Activated CD4-positive, alpha-beta T cell treated with anti-CD3 and anti-CD28 coated beads for 48 hours (primary cell): ENCODE measurements at places on chromosomes 3 and 15.

DNA sequence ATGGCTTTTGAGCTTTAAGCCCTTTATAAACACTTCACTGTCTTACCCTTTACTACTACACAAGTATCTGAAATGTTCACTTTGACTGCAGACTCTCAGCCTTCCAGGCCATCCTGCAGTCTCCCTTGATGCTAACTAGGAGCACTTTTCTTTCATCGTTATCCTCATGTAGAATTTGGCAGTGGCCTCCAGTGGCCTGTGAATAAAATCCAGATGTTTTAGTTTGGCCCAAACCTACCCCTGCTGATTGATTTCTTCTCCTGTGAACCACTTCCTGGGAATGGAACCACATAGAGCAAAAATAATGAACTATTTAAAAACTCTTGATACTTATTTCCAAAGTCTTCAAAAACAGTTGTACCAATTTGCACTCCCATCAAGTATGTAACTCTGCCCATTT is 271.9 kb downstream of the FEZF2 start:
- no peak for DNase-seq

DNA sequence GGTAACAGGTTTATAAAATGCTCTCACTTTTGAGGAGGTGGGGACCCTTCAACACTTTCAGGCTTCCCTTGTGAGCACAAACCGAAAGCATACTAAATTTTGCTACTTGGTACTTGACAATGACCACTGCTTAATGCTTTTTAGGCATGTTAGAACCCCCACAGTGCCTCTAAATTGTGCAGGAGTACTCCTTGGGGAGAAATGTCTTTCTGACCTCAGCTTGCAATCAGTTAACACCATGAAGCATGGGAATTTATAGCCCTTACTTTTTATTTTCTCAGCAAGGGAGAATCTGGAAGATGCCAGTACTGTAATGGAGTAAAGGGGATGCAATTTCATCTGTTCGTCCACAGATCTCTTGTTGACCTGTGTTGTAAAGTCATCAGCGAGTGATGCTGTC is 308.9 kb upstream of the TBC1D5 start:
- DNase-seq: no peak

GRCh38 chr15:35519541-35520149 is 26.3 kb downstream of the DPH6 start:
- DNase-seq: no peak

- DNase-seq: no peak
Observed at GRCh38 chr3:71694358-71694999, 30.7 kb downstream of the EIF4E3 start.

GRCh38 chr3:124653071-124653796 is 77.0 kb upstream of the UMPS start:
- no peak for DNase-seq

- no peak for DNase-seq
Observed at GRCh38 chr3:171169866-171170265, 143.3 kb upstream of the SLC2A2 start.

- no peak for DNase-seq
Observed at GRCh38 chr15:56102441-56102840, 109.0 kb upstream of the NEDD4 start.

- no peak for DNase-seq
Observed at GRCh38 chr15:87669846-87670245, 586.7 kb downstream of the NTRK3 start.

GRCh38 chr3:15443826-15444524 is 16.6 kb downstream of the EAF1 start:
- DNase-seq: no peak

DNA sequence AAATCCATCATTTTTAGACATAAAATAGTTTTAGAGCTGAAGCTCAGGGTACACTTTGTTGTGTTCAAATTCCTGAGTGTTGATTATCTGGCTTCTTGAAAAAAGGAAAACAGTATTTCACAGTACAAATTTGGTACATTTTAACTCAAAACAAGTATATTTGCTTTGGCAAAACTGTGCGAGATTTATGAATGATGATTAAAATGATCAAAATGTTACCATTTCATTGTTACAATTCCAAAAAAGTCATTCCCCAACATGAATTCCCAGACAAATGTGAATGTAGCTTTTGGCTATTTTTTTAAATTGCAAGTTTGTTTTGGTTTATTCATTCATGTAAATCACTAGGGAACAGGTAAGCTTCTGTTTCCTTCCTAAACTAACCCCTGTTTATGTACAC is 347.4 kb upstream of the DCBLD2 start:
- DNase-seq: no peak

DNA sequence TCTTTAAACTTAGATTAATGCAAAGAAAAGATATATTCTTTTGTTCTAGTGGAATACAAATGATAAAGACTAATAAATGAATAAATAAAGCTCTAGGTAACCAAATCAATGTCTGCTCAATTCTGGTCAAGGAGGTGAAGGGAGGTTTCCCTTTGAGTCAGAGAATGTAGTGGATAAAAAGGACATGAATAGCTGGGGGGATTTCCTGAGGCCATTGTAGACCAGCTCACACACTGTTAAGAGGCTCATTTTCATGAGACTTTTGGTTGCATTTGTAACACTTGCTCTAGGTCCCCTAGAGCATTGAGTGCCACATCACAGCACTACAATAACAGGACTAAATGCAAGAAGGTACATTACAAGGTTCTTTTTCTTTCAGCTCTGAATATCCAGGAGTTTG is 170.7 kb downstream of the TIGIT start:
- DNase-seq: no peak

GRCh38 chr3:143439817-143440216 is 320.2 kb downstream of the CHST2 start:
- no peak for DNase-seq

- no peak for DNase-seq
Observed at GRCh38 chr15:95594496-95594895, 736.0 kb upstream of the NR2F2 start.
